ENCODE measurements at places on chromosomes 13 and 19.
A peak's percentile ranks its signal among the peaks of the same experiment; 100 is the strongest.

- DNase-seq: no peak
These were observed 13.0 kb downstream of the ZIC5 start for GRCh38 chr13:99958406-99959126.

DNA sequence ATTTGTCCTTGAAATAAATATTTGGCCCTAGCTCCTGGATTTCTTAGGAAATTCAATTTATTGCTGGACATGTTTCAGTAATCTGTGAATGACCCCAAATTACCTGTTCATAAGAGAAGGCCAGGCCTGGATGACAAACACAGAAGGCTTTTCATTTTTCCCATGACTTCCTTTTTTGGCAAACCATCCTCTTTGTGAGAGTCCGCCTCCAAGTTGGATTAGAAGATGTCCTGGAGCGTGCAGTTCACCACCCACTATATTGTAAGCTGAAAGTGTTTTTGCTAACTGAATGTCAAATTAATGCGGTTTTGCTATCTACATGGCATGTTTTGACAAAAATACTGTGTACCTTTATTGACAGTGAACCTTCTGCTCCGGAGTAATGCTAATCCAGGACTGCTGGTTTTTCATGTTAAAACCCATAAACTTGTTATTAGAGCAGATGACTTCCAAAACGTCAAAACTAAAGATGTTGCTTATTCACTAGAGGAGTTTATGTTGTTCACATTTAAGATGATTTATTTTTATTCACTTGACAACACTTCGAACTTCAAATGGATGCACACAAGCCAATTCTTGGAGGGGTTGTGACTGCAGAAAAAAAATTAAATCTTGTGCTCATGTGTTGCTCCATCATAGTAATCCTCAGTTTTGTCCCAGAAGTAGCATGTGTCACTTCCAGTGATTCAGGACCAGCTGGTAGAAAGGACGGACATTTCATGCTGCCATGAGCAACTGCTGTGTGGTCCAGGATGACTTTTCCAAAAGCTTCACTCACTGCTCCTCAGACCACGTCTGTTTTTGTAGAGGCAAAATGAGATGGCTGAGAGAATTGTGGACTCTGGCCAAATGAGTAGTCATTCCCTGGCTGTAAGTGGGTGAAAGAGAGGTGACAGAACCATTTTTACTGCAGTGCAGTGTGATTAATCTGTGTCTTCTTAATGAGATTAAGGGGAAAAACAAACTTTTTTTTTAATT is 71.0 kb downstream of the ITGBL1 start:
- peak; percentile 25 for DNase-seq

DNA sequence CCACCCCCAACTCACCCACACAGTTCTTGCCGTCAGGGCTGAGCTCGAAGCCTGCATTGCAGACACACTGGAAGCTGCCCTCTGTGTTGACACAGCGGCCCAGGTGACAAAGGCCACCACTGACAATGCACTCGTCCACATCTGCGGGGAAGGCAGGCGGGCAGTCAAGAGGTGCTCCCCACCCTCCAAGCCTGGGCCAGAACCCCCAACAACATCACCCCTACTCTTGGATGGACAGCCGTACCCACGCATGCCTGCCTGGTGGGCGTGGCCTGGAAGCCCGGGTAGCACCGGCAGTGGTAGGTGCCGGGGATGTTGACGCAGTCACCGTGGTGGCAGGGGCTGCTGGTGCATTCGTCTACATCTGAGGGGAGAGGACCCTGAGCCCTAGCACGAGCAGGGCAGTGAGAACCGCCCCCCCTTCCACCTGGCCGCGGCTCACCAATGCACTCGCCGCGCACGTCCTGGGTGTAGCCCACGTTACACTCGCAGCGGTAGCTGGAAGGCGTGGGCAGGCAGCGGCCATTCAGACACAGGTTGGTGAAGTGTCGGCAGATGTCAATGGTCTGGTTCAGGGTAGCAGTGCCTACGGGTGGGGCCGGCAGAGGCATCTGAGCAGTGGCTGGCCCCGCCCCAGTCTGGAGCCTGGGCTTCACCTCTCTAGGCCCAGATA is 13.3 kb downstream of the FBN3 start:
- no peak for DNase-seq

- DNase-seq: no peak
These were observed 893 bp upstream of the PLIN3 start for GRCh38 chr19:4868286-4868834.

- no peak for DNase-seq
These were observed 2.6 kb downstream of the HMG20B start for GRCh38 chr19:3575260-3575741.

DNA sequence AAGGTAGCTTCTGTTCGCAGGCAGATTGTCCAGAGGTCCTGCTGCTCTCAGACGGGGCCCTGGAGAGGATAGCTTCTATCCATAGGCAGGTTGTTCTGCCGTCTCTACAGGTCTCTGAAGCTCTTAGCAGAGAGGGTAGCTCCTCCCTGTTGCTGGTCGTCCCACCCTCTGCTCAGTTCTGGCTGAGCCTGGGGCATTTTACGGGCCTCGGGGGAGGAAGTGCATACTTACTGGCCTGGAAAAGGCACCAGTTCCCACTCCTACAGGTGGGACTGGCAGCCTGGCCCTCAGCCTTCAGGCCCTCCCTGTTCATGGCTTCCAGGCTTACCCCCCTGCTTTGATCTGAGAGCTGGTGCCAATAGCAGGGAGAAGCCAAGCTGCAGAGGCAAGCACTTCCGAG is 42.3 kb downstream of the USPL1 start:
- DNase-seq: no peak

DNA sequence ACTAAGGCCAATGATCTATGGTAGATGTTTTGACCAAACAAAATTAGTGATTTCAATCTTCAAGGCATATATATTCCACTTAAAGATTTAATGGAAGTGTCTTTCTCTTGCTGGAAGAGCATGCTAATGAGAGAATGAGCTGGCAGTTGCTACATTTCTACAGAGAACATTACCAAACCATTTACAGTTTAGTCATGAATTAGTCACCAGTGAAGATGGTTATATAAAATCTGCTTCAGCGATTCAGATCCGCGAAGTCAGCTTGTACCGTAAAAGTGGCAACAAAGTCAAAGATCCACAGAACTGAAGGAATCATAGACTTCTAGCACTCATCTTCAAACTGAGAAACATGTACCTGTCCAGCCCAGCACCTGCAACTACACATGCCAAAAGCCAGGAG is 156.3 kb downstream of the SLITRK5 start:
- DNase-seq: no peak
